Karpas-422 (cell line): ENCODE measurements at places on chromosomes 2 and 18.
A peak's percentile ranks its signal among the peaks of the same experiment; 100 is the strongest.

- peak; percentile 84 for DNase-seq
Measured at GRCh38 chr2:190679813-190680591, 31.1 kb downstream of the NAB1 start.

DNA sequence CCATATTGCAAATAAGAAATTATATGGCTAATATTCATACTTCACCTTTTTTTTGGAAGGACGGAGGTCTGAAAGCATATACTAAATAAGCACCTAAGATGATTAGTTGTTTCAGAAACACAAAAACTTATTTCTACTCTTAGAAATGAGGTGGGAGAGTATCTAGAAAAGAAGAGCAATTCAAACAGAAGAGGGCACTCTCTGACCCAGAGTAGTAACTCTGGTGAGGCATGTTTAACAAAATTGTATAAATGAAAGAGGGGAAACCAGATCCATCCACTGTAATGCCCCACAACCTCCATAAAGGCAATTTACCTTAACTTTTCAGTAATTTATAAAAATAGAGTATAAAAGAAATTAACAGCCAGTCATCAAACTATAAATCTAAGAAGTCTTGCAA lies 669.6 kb upstream of the VRK2 start:
- DNase-seq: no peak

DNA sequence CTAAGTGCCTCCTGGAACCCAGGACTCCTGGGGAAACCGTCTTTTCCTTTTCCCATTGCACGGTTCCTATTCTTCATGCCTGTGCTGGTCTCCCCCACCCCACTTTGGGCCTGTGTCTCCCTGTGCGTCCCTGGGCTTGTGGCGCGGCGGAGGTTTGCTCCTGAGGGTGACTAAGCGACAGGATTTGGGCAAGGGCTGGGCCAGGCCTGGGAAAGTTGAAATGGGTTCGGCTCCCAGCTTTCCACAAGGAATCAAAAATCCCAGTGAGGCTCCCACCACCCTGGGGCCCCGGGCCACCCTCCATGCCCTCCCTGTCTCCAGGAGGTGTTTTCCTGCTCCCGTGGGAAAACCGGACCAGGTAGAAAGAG lies 197.6 kb downstream of the NDUFA10 start:
- DNase-seq: no peak

DNA sequence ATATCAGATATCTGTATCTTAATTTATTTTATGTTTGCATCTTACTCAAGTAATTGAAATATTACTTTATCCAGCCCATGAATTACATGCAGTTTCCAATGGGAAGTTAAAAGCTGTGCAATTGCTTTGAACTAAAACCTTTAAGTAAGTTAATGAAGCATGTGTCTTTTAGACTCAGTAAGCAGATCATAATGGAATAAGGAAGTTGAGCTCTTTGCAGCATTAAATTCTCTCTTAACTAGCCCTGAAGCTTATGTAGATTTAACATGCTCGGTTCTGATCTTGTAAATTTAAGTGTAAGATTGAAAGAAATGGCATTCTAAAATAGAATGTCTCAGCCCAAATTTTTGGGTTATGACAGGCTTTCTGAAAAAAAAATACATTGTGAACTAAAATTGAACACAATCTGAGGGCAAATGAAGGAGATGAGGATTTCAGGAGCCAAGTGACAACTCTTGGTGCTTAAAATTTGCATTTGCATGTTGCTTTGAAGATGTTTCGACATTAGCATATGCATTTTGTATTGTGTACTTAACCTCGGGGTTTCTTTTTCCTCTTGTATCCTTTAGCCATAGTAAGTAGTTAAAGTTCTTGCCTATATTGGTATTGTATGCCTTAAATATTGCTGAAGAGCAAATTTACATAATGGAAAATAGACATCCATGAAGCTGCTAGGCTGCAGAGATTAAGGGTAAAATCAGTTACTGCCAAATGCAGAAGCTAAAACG lies 297.8 kb upstream of the KCNJ3 start:
- DNase-seq: no peak

GRCh38 chr2:29035016-29035745 lies 39.1 kb downstream of the PCARE start:
- no peak for DNase-seq

DNA sequence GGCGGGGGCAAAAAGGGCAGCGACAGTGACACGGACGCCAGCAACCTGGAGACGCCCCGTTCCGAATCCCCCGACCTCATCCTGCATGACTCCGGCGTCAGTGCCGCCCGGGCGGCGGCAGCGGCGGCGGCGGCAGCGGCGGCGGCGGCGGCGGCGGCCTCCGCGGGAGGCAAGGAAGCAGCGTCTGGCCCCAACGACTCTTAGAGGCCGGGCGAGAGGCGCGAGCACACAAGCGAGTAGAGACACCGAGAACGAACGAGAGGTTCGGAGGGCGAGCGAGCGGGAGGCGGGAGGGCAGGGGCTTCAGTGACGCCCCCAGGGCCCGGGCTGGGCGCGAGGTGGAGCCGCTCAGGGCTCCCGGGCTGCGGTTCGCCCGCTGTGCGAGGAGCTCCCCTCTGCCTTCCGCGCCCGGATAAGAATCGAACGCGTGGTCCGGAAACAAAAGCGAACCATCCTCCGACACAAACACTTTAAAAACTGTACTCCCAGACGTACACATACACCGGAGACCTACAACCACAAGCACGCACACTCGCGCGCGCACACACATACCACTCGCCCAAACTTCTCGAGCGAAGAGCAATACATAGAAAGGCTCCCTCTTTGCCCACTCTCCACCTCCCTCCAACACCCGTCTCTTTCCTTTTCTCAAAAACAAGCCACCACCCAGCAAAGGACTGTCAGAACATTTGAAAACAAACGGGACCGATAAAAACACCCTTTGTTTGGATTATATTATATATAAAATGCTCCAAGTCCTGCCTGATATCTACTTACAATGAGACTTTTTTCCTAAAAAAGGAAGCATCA lies 2.8 kb downstream of the SP9 start:
- DNase-seq: peak; percentile 56

- no peak for DNase-seq
Measured at GRCh38 chr18:79642626-79643025, 37.0 kb upstream of the CTDP1 start.

- no peak for DNase-seq
Measured at GRCh38 chr2:65281627-65282351, 54.2 kb downstream of the ACTR2 start.
